ENCODE measurements at places on chromosomes 5 and 9. TPM values are rescaled to one million over a fixed set of nuclear protein-coding genes. Genes with fewer than 3 reads are reported as not detected.

Gene ITGA1
- total RNA-seq: 4.5 TPM

Gene SH3PXD2B
- total RNA-seq: 13.0 TPM

Gene PTPDC1
- total RNA-seq: 13.9 TPM

Gene ANKRD18A
- 1.6 TPM for total RNA-seq

Gene CTXN3
- total RNA-seq: 13.9 TPM

Gene MARCHF11
- 3.7 TPM for total RNA-seq

Gene SLC23A1
- total RNA-seq: not detected

Gene NEUROG1
- total RNA-seq: 0.41 TPM

Gene PCDHB4
- 4.5 TPM for total RNA-seq

Gene TPPP
- total RNA-seq: 13.5 TPM

Gene EIF4E1B
- under 0.01 TPM for total RNA-seq

Gene SETD9
- 2.0 TPM for total RNA-seq

Gene NDOR1
- 3.3 TPM for total RNA-seq

Gene OR13D1
- not detected for total RNA-seq

Gene TMC1
- 0.82 TPM for total RNA-seq

Gene IFNA1
- total RNA-seq: not detected

Gene RNF180
- 87.6 TPM for total RNA-seq

Gene ADRB2
- 0.82 TPM for total RNA-seq

Gene TUT7
- 31.0 TPM for total RNA-seq

Gene ITK
- total RNA-seq: not detected

Gene IRX2
- under 0.01 TPM for total RNA-seq

Gene AK8
- 1.2 TPM for total RNA-seq

Gene PCDHGA12
- total RNA-seq: 3.7 TPM

Gene LEAP2
- 1.2 TPM for total RNA-seq

Gene TRIM36
- 105 TPM for total RNA-seq

Gene SNX24
- total RNA-seq: 14.7 TPM

Gene KYAT1
- 9.8 TPM for total RNA-seq

Gene CDC20B
- not detected for total RNA-seq

Gene SLC46A2
- total RNA-seq: not detected

Gene CD14
- 11.4 TPM for total RNA-seq

Gene IL3
- not detected for total RNA-seq

Gene TEK
- 6.9 TPM for total RNA-seq

Gene TMEM167A
- 172 TPM for total RNA-seq

Gene NEURL1B
- total RNA-seq: 16.3 TPM

Gene SPATA31D4
- not detected for total RNA-seq

Gene CDX1
- total RNA-seq: not detected

Gene KCTD16
- total RNA-seq: 17.5 TPM

Gene GADD45G
- total RNA-seq: 4.5 TPM

Gene BHMT2
- 0.41 TPM for total RNA-seq

Gene NCS1
- total RNA-seq: 229 TPM

Gene CDH9
- 31.4 TPM for total RNA-seq

Gene OTP
- total RNA-seq: not detected

Gene GRM6
- total RNA-seq: under 0.01 TPM

Gene MARCOL
- total RNA-seq: not detected

Gene RCL1
- 20.0 TPM for total RNA-seq

Gene AFF4
- 62.4 TPM for total RNA-seq
